ENCODE measurements at places on chromosomes 13 and 19.

DNA sequence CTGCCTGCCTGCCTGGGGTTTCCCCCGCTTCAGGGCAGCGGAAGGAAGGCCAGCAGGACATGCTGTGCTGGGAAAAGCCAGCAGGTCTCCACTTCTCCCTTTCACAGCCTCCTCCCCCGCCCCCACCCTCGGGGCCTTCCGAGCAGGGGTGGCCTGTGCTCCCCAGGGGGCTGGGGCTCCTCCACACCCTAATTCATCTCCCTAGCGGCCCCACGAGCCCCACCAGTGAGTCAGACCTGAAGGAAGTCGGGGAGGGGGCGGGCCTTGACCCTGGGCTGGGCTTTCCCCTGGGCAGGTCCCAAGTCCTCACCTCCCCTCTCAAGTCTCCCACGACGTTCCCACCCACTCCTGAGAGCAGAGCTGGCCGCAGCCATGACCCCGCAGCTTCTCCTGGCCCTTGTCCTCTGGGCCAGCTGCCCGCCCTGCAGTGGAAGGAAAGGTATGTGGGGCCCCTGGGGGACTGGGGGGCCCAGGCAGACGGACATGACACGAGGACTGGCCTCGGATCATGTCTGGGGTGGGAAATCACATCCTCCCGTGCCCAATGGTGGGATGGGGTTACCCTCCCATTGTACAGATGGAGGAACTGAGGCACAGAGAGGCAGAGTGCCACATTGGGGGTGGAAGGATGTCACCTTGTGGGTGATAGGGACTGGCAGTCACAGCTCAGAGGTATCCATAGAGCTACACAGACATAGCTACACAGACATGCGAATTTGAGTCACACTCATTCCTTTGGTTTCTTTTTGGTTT is at the start of gene EBI3:
Gene EBI3 (plus strand): TSS at position 345 of the 753 bp plus-strand sequence. CDS start 28 bp downstream, at position 373.
- ATAC-seq = peak; percentile 80

DNA sequence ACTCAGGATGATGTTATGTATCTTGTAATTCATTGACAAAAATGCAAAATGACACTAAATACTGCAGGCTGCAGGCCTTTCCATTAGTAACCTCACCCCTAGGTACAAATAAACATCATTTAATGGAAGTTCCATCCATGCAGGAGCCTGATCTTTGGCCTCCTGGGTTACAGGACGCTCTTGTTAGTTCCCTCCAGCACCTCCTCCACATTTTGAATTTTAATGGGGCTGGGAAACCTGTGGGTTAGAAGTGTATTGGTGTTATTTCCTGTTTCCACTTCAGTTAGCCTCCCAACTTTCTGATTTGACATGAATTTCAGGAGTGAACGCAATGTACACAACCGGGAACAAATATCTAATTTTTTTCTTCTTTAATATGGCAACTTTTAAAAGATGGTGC is 237.1 kb upstream of the ARGLU1 start:
- no peak for ATAC-seq

DNA sequence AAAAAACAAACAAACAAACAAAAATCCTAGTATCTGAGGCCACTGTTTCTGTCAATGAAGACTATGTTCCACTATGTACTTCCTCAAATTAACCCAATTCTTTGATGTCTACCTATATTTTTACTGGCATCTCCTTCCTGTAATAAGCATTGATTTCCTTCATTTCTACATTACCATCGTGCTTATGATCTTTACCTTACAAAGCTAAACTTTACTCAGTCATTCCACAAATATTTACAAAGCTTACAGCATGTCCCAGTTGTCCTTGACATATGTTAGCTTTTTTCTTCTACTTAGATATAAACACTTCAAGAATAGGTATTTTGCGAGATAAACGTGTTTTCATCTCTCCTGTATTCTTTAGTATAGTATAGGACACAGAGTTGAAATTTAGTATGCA is 1090.9 kb downstream of the PCDH9 start:
- ATAC-seq = no peak

GRCh38 chr13:59493436-59493965 is 670.2 kb downstream of the DIAPH3 start:
- no peak for ATAC-seq

DNA sequence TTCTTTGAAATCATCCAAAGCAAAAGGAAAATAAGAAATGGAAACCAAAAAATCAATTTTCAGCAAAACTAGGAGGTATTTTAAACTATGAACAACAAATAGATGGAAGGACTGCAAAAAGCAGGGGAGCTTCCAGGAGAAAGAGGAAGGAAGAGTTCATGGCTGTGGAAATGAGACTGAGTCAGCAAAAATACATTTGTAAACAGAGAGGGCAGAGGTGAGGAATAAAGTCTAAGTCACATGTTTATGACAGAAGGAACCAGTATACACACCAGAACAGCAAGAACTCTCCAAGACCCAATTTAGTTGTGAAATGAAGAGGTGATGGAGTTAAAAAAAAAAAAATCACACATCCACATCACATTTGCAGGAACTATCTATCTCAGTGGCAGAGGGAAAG is 69.6 kb downstream of the RNASEH2B start:
- no peak for ATAC-seq

- ATAC-seq = peak; percentile 81
Measured at GRCh38 chr13:23794267-23795161, 94.7 kb downstream of the MIPEP start.
